Fibroblast of skin of back (primary cell): ENCODE measurements at places on chromosomes 2 and 18.

DNA sequence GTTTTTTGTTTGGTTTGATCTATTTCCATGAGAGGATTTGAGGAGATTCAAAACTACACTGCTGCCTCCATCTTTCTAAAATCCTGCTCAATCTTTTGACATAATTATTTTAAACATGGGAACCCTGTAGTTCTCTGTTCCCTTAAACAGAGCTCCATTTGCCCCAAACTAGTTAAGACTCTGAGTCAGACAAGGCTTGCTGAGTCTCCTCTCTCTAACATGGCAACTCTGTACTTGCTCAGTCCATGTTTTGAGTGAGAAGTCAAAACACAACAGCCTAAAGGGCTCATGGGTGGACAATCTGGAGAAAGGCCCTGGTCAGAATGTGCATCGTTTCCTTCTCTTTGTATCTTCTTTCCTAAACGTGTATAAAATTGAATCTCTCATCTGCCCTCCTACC lies 7.1 kb upstream of the STAMBP start:
- DNase-seq, result no peak

- no peak for DNase-seq
Observed at GRCh38 chr2:205787761-205788160, 105.5 kb downstream of the NRP2 start.

- peak; percentile 27 for DNase-seq
Observed at GRCh38 chr2:54757500-54757899, 34.0 kb downstream of the EML6 start.

DNA sequence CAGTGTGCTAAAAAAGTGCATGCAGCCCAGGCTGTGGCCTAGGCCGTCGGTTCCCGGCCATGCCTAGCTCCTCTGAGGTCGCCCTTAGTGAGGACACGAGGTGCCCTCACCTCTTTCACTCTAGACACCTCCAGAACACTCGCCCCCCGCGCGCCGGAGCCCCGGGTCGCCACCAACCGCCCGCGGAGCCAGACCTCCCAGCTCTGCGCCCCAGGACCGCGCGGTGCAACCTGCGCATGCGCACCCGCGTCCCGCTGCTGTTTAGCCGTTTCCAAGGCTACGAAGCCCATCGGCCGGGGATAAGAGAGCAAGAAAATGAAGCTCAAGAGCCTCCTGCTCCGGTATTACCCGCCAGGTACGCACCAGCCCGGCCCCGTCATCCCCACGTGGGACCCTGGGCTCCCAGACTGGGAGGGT lies at the start of gene DAW1:
Gene DAW1 (plus strand): TSS at position 257 of the 417 bp plus-strand sequence. CDS start 59 bp downstream, at position 316.
- DNase-seq, result peak; percentile 53

DNA sequence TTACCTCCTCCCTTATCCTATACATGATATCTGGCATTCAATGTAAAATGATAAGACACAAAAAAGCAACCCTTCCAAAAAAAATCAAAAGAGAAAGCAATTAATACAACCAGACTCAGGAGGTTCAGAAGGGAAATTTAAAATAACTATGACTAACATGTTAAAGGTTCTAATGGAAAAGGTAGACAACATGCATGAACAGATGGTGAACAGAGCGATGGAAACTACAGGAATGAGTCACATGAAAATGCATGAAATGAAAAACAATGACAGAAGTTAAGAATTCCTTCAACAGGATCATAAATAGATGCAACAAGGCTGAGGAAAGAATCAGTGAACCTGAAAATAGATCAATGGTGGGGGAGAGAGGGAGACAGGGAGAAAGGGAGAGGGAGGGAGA lies 26.1 kb upstream of the ERCC3 start:
- peak; percentile 19 for DNase-seq

DNA sequence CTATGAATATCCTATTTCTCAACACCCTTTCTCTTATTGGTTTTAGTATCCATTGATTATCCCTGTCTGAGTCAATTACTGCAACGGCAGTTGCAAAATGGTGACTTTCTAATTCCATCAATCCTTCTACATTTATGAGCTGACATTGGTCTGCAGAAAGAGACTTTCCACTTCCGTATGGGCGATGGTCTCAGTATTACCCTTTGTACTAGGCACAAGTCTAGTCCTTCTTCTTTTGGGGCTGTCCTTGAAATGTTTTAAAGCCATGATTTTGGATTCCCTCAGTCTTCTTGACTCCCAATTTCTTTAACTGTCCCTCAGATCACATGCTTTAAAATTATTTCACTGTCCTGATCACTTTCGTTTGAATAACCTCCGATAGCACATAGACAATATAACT lies 32.7 kb upstream of the SOCS6 start:
- DNase-seq, result no peak

DNA sequence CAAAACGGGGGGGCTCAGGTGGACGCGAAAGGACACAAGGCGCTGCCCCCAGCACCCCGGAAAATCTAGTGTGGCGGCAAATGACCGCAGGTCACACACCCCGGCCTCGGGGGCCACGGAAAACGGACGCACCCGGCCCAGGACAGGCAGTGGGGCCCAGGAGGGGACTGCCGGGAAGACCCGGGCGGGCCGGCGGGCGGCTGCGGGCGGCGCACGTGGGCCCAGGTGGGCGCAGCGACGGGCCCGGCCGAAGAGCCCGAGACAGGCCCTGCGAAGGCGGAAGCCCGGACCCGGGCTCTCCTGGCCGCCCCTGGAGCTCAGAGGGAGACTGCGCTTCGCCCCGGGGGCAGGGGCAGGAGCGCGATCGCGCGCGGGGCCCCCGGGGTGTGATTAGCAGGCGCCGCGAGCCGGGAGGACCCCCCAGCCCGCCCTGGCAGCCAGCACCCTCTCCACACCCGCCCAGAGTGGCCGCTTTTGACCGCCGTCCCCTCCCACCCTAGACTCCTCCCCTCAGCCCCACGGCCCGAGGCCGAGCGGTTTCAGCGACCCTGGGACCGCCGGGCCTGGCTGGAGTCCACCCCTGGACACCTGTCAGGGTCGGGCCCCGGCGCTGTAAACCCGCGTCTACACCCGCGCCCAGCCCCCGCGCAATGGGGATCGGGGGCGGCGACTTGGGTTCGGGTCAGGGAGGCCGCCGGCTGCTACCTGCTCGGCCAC lies 773 bp downstream of the MBP start:
- DNase-seq, result no peak

DNA sequence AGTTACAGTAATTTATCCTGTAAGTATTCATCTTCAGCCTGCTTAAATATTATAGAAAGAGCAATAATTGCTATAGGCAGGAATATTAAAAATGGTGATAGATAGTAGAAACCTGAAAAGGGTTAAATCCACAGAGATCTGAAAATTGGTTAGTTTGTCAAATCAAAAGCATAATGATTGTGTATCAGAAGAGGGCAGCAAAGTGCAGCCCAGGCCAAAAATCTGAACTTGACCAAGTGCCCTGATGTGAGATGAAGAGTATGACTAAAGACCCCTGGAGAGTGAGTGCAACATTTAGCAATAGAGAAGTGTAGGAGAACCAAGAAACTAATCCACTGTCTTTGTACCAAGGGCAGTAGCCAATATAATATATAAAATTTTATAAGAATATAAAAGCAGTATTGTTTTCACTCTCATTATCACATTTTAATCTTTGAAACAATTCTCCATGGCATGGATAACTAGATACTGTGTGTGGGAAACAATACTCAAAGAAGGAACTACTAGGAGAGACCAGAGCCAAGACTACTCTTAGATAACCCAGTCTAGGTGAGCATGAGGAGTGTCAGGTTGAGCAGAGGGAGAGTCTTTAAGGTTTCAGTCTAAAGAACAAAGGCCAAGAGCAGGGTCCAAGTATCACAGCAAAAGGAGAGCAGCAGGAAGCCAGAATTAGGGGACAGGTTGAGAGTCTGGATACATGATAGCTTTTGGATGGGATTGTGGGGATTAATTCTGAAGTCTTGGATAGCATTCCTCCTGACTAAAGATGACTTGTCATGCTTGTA lies 148.7 kb downstream of the CALCRL start:
- peak; percentile 53 for DNase-seq

DNA sequence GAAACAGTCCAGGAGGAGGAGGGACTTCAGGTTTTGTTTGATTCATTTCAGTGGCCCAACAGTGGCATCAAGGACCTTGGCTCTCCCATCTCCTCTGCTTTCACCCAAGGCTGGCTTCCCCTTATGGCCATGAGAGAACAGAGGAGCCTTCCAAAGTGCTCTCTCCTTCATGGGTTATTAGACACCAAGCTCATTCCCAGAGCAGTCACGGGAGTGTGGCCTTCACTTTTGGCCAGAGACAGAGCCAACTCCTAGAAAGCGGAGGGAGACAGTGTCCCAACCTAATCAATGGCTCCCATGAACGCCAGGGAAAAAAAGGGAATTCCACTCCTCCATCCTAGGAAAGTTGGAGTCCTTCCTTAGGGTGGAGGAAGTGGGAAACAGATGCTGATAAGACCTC lies 871 bp upstream of the DUSP28 start:
- no peak for DNase-seq

DNA sequence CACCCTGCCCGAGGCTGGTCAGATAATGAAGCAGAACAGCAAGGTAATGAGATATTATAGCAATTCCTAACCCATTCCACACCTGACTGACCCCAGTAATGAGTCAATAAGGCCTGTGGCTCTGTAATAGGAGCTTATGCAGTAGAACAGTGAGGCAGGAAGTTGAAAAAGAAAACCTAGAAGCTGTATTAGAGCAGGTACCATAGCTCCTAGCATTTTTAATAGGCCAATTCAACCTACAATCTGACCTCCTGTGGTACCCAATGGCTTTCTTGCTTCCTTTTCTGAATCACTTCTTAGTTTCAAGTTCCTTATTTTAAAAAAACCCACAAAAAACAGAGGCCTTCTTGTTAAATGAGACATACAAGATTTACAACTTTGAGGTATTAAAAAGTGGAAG lies 43.6 kb upstream of the MAP2 start:
- no peak for DNase-seq

- peak; percentile 50 for DNase-seq
Observed at GRCh38 chr18:61703508-61703907, 189.3 kb downstream of the RNF152 start.

DNA sequence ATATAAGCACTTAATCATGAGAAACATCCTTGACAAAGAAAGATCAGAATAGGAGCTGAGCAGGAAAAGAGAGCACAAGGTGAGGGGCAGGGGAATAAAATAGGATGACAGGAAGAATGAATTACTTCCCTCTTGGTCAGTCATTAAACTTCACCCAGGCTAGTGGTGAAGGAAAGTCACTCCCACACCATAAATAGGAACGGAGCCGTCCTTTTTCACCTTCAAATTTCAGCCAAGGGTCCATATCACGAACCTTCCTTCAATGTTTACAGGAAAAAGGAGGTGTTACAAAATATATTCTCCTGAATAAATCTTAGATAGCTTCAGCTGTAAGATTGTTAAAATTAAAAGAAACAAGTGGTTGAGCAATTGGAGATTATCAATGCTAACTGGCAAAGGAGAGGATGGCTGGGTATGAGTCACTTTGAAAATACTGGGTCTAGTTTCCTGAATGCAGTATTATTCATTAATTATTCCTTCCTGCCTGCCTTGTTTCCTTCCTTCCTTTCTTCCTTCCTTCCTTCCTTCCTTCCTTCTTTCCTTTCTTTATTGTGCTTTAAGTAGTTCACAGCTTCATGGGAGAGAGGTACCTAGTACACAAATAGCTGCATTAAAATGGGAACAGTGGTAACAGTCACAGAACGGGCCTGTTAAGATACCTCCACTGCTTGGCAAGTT lies 292.3 kb upstream of the ID2 start:
- peak; percentile 21 for DNase-seq

DNA sequence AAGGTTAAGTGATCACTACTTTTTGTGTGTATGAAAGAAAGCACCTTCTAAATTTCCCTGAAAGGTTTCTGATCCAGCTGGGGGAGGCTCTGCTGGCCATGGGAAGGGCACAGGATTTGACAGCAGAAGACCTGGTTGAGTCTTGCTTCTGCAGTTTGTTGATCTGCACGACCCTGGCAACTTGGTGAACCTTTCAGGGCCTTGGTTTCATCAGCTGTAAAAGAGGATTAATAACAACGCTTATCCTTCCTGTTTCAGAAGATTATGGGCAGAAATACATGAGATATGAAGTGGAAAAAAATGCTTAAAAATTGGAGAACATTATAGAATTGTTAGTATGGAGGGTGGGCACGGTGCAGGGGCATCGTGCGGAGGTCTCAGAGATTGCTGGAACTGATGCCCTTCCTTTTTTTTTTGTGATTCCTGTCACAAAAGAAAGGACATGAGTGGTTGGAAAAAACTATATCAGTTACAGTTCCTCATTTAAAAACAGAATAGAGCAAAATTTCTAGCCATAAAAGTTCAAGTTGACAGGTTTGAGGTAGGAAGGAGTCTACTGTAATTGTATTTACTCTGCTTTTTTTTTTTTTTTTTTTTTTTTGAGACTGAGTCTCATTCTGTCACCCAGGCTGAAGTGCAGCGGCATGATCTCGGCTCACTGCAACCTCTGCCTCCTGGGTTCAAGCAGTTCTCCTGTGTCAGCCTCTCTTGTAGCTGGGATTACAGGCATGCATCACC lies 47.4 kb downstream of the MFSD6 start:
- DNase-seq, result no peak

DNA sequence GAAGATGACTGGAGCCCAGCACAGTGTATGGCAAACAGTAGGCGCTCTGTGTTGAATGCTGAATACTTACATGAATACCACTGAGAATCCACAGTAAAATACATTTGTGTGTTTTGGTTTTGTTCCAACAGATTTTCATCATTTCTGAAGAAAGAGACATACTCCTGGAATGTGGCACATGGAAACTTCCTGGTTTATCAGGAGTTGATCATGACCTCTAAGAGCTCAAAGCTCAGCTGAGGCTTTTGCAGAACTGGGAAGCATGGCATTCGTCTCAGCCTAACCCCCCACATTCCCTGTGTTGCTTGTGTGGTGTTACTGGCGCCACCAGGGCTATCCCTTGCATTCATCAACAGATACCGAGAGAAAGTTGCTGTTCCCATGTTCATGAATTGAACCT lies 316.9 kb upstream of the REV1 start:
- peak; percentile 95 for DNase-seq

DNA sequence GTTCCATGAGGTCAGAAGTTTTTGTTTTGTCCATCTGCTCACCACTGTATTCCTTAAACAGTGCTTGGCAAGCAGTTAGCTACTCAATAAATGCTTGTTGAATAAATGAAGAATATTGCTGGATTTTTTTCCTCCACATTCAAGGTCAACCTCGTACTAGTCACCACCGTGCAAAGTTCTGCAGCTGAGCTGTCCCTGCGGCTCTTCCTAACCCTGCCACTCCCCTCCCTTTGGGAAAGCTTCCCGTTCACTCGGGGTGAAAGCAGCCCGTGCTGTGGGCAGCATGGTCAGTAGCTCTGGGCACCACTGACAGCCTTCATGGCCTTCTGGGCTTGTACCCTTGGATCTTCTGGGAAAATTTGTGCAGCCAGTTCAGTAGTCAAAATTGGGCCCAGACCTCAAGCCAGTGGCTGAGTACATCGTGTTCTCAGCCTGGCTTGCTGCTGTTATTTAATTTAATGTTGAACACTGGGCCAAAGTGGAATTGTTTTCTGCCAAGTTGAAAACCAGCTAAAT lies 469.3 kb upstream of the RAB12 start:
- DNase-seq, result no peak

- DNase-seq, result no peak
Observed at GRCh38 chr2:146262606-146263005, 1582.2 kb upstream of the ACVR2A start.

- no peak for DNase-seq
Observed at GRCh38 chr2:105411720-105412407, 13.0 kb upstream of the FHL2 start.

GRCh38 chr18:6764382-6764781 lies 34.9 kb downstream of the ARHGAP28 start:
- DNase-seq, result no peak
